ENCODE measurements at places on chromosomes 11 and 22.

DNA sequence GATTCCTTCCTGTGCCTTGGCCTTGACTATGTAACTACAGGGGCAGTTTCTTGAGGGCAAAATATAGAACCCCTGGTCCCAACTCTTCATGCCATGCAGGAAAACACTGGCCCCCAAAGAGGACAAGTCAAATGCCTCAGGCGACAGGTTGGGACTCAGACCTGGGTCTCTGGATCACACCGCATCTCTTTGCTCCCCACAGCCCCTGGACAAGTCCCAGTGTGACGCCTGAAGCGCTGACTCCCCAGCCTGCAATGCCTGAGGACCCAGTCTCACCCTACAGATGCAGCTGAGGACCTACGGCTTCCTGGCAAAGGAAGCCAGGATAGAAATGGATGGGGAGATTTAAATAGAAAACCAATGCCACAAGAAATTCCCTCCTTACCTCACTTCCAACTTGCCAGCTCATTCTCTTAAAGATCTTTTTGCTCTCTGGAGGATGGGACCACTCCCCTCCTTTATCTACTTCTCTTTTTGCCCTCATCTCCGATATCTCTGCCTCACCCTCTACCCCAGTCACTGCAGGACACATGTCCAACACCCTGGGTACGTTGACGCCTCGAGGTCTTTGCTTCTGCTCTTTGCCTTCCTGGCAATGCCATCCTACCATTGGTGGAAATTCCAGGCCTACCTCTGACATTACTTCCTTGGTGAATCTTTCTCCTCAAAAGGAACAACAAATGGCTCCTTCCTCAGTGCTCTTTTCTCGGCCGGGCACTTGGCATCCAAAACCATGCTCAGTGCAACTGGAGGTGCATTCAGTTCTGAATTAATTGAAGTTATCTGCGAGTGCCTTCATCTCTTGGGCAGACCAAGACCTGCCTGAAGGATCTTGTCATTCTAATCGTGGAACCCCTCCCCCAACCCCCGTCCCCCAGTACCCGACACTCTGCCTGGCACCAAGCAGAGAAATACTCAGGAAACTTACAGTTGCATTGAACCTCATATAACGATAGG lies 2.0 kb upstream of the PRDM11 start:
- DNase-seq, result no peak

DNA sequence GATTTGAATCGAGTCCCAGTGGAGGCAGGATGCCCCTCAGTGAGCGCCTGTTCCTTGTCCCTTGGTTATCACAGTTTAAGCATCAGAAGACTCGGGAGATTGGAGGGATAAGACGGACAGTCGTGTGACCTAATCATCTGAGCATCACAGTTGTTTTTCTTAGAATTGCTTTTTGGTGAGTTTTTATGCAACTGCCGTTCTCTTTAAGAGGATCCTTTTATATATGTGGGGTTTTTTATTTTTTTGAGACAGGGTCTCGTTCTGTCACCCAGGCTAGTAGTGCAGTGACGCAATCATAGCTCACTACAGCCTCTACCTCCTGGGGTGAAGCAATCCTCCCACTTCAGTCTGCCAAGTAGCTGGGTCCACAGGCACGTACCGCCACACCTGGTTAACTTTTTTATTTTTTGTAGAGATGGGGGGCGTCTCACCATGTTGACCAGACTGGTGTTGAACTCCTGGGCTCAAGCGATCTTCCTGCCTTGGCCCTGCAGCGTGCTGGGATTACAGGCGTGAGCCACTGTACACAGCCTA lies 16.5 kb downstream of the NUP50 start:
- no peak for DNase-seq

DNA sequence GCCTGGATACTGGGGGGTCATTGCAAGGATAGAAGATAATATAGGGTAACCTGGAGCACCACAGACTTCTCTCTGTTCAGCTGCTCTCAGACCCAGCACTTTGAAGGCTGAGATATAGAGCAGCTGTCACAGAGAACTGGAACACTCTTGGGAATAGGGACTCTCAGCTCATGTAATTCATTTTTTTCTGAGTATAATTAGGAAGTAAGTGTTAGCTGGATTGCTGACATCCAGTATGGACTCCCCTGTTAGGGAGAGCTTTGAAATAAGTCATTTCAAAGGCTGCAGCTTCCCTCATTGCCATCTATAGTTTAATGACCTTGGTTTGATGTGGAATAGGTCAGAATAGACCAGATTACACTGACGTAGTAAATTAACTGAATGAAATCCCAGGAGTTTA lies 120.8 kb upstream of the POU2AF2 start:
- DNase-seq, result no peak

DNA sequence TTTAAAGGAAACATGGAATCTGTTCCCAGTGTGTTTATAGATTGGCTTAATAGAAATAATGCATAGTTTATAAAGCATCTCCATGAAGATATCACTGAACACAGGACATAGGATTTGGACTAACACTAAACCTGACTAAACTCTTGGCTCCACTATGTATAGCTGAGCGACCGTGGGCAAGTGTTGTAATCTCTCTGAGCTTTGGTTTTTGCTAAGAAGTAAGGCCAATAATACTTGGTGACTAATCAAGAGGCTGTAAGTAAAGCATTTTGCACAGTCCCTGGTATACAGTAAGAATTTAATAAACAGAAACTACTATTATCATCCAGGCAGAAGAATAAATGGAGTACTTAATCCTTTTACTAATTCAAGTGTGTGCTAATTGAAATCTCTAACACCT lies 125.5 kb upstream of the MTMR2 start:
- DNase-seq, result peak; percentile 32

- peak; percentile 64 for DNase-seq
These were observed 5.2 kb downstream of the SBF1 start for GRCh38 chr22:50469377-50470305.

DNA sequence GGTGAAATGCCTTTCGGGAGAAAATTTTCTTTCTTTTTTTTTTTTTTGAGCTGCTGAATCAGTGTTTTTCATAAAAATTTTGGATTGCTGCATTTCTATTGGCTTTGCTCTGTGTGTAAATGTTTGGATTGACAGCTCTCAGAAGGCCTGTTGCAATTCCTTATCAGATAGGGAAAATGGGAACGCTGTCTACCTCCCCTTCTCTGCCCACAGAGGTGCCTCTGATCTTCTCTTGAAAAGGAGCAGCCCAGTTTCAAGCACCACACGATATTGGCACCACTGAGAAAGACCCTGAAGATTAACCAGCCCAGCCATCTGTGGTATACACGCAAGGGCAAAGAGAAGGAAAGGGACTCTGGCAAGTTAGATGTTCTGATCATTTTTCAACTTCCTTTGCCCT lies 1272.2 kb downstream of the LRRC4C start:
- DNase-seq, result no peak

DNA sequence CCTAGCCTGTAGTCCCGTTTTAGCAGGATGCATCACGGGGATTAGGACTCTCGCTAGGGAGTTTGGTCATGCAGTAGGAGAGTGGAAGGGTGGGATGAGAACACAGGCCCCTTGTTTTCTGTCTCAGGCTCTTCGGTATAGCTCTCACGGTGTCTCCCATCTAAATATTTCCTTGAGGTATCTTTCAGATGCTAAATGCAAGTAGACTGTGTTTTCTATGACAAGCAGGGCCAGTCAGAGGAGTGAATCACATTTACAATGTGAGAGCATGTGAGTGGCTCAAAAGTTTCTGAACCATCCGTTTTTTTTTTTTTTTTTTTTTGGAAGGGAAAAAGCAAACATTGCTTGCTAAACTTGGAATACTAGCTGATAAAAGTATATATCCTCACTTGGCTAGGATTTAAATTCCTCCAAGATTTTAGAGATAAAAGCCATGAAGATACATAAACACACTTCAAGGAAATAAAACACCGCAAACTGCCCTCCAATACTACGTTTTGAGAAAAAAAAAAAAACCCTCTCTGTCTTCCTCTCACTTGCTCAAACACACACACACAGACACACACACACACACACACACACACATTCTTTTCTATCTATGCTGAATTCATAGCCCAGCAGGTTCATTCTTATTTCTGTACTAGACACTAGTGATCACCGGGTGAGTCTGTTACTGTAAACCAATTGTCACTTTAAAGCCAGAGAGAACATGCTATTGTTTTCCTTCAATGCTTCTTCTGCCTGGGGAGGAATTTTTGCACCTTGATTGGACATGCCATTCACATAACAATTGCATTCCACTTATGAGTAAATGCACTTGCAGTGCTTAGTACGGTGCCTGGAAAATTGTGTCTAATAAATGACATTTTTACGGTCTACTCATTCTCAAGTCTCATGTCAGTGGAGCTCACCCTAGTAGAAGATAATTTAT lies 224.6 kb upstream of the CCDC90B start:
- no peak for DNase-seq

DNA sequence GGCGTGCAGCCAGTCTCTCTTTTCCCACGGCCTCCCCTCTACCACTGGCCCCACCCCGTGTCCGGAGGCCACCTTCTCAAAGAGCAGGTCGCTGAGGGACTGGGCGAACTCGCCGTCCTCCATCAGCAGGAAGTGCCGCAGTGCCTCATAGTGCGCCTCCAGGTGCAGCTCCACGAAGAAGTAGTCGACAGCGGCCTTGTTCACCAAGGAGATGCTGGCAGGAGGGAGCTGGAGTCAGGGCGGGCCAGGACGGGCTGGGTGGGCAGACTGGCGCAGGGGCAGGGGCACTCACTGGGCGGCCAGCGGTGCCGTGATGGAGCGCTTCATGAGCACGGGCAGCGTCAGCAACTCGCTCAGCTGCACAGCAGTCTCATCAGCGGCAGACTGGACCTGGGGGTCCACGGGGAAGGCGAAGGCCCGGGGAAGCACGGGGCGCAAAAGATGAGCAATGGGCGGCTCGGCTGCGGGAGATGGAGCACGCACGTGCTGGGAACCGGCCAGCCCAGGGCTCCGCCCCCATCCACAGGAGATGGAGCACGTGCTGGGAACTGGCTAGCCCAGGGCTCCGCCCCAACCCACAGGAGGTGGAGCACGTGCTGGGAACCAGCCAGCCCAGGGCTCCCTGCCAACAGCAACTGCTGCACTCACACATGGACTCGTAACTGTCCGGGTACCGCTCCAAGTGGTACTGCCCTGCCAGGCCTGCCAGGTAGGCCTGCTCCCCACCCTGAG lies 18.4 kb downstream of the SELENOO start:
- peak; percentile 51 for DNase-seq

GRCh38 chr11:110235966-110236365 lies 60.4 kb downstream of the RDX start:
- no peak for DNase-seq

DNA sequence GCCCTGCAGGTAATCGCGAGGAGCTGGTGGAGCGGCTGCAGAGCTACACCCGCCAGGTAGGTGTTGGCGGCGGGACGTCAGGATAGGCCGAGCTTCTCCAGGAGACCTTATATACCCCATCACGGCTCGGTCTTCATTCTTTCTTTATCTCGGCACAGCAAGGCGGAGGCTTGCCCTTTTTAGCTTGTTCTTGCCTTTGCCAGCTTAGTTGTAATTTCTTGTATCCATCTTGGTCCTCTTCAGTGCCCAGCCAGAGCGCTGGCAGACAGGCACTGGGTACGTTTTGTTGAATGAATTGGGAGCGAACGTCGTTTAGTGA lies 459 bp downstream of the SF3B2 start:
- no peak for DNase-seq

GRCh38 chr22:22616636-22617035 lies 27.8 kb upstream of the GGTLC2 start:
- DNase-seq, result no peak

GRCh38 chr11:103923451-103923931 lies 112.9 kb upstream of the DDI1 start:
- DNase-seq, result peak; percentile 89

DNA sequence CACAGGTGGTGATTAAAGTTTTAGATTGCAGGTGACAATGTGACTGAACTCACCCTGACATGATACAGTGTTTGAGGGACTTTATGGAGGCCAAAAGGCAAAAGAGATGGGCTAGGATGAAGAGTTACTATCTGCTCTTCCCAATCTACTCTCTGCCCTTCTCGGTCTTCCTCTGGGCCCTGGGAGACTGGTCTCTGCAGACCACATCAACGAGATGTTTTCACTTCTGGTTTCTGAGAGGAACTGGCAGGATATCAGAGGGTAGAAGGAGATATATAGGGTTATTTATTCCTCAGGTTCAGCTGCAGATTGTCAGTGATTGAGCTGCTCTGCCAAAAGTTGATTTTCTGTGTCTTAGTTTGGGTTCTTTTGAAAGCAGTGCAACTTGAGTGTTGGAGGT lies 32.4 kb upstream of the CD44 start:
- no peak for DNase-seq

DNA sequence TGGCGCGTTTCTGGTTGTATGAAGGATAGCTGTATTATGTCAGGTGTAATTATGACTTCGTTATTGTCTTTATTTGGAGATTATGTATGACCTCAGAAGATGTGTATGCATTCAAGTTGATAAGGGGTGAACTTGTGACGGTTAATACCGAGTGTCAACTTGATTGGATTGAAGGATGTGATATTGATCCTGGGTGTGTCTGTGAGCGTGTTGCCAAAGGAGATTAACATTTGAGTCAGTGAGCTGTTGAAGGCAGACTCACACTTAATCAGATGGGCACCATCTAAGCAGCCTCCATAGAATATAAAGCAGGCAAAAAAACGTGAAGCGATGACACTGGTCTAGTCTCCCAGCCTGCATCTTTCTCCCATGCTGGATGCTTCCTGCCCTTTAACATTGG lies 15.3 kb upstream of the CD82 start:
- DNase-seq, result no peak

DNA sequence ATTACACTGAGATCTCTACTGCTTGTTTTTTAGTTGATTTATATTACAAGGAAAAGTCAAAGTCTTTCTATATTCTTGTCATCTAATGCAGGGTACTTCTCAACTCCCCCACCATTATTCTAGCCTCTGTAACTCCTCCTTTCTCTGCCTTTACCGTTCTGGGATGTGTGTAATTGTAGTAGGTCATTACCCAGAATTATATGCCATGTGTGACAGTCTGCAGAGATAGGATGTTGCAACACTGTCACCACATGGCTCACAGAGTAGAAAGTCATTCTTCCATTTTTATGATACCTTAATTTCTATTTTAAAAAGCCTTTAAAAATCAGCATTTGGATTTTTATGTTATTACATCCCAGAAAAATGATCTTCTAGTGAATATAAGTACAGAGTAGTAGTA lies 32.7 kb downstream of the ZNF143 start:
- DNase-seq, result no peak

GRCh38 chr11:95723361-95723942 lies 66.1 kb downstream of the FAM76B start:
- DNase-seq, result no peak

DNA sequence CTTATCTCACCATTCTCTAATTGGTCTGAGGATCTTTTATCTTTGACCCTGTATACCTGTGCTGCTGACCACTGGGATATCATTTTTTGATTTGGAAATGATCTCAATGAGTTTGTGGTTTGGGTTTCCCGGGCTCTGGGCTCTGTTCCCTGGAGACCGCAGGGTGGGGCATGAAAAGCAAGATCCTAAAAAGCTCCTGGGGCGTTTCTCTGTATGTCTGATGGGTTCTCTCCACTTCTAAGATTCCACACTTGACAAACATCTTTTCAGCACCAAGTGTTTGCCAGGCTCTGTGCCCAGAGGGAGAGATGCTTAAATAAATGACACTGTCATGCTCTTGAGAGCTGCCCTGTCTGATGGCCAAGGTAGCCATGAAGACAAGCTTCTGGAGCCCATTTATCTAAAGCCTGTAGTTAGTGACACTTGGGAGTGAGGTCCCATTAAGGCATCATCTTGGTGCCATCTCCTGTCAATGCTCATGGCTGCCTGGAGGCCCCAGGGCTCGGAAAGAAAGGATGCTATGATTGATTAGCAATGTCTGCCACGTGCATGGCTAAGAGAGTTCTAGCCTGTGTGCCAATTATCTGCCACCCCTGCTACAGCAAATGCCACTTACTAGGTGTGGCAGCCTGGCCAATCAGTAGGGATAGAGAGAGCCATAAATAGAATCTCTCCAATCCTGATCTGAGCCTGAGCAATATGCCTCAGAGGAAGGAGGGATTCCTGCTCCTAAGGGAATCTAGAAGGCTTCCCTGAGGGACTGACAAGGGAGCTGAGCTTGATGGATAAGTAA lies 531.6 kb downstream of the MN1 start:
- no peak for DNase-seq

Measured in PC-3 (cell line).